ENCODE measurements at places on chromosomes 16 and 17. TPM values are rescaled to one million over a fixed set of nuclear protein-coding genes. Genes with fewer than 3 reads are reported as not detected.

SLC16A6 gene
- 6.5 TPM for total RNA-seq

MAP2K6 gene
- 11.7 TPM for total RNA-seq

ST6GALNAC1 gene
- not detected for total RNA-seq

DNA sequence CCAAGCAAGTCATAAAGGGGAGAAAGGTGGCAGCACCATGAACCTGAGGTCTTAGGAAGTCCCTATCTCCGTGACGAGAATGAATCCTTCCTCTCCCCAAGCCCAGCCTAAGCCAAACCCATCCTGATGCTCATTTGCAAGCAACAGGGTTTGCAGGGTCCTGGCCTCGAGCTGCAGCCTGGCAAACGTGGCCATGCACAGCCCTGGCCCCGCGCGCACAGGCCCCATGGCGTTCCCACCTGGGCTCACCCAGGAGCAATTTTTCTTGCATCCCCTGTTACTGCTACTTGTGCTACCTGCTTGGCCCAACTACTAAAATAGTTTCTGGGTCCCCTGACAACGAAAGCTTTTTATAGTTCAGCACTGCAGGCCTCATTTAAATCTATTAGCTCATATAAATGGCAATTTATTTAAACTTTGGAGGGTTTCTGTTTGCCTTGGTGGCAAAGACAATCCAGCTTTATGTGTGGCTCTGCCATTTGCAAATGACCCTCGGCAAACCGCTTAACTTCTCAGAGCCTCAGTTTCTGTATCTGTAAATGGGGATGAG, 141.5 kb downstream of the C16orf78 start:
- no peak for DNase-seq

DNA sequence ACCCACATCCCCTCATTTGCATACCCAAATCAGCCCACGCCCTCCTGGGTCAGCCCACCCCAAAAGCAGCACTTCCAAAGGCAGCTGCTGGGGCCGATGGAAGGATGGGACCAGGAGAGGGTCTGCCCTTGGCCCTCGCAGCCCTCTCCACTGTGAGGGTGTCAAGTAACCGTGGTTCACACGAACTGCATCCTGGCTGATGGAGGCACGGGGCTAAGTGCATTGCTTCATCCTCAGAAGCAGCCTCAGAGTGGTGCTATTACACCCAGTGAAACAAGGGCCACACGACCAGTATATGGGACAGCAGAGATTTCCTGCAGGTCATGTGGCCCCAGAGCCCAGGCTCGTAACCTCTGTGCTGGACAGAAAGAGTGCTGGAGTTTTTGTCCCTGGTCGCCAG, 13.2 kb upstream of the ATP2A3 start:
- no peak for DNase-seq

GRCh38 chr16:56115817-56116576, 75.3 kb upstream of the GNAO1 start:
- no peak for DNase-seq

Data from activated naive CD8-positive, alpha-beta T cell treated with anti-CD3 and anti-CD28 coated beads, Interleukin-2, amount 10 ng/mL, durations not matched to agents 7 days and 5 days (primary cell).